ENCODE measurements at places on chromosomes 4 and X.

DNA sequence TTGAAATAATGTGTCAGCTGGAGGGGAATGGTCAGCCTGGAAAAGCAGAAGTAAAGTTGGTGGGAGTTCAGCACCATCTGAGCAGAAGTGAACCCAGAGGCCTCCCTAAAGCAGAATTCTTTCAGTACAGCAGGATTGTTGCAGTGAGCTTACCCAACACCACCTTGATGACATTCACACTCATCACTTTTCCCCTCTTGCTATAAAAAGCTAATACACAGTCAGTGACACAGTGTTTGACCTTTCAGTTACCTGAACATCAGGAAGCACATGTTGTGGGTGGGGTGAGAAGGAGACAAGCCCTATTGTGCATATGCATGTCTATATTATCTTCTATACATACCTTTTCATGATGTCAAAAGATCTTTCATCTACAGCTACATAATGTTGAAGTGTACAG lies 624.7 kb upstream of the ZFP42 start:
- DNase-seq, result peak; percentile 70

- no peak for DNase-seq
Measured at GRCh38 chr4:128596115-128596514, 213.4 kb upstream of the JADE1 start.

- no peak for DNase-seq
Measured at GRCh38 chrX:121655276-121655675, 607.9 kb downstream of the GLUD2 start.

DNA sequence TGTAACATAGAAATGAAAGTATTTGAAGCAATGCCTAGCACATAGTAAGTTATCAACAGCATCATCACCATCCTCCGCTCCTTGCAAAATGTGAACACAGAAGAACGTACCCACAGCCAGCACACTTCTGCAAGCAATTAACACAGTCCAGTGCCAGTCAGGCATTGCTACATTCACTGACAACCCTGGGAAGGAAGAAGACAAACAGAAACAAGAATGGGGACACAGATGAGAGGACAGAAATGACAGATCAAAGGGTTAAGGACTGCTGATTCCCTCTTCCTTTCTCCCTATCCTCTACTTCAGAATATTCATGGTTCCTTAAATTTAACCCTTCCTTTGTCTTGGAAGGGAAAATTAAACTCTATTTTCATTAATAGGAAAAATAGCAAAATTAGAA lies 53.1 kb downstream of the CHM start:
- DNase-seq, result no peak

DNA sequence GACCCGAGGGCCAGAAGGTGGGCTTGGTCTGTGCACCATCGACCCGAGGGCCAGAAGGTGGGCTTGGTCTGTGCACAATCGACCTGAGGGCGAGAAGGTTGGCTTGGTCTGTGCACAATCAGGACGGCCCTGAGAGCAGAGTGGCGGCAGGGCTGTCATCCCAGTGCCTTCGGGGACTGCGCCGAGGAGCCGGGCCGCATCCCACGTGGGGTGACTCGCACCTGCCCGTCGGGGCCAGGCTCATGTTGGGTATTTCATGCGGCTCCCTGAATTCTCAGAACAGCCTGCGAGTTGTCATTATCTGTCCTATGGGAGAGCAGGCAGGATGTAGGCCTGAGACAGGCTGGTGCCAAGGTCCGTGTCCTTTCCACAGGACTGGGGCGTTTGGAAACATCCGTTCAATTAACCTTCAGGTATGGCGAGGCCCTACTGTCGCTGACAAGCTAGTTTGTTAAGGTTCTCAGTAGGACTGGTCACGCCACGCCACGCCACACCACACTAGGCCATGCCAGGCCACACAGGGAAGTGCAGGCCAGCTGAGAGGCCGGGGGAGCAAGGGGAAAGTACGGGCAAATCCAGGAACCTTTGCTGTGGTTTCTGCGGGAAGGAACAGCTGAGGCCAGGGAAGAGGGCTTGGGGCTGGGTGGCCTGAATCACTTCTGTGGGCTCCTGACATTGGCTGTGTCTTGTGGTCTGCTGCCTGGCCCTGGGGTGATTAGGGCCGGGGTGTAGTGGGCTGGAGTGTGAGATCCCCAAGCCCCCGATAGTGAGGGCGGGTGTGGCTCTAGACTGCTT lies 182.9 kb downstream of the AFAP1 start:
- peak; percentile 71 for DNase-seq

DNA sequence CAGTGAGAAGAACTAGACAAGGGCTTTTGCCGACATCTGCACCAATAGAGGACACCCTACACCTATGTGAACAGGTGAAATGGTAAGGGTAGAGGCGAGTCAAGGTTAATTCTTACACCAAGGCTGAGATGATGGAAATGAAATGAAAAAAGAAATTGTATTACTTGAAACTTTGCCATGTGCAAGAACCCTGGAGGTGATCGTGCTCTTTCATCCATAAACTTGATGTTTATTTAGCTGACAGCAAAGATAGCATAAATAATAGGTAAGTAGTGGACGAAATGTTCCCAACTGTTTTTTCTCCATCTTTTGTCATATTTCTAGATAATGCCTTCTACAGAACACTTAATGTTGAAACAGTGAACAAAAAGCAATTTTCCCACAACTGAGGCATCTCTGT lies 162.5 kb downstream of the BANK1 start:
- DNase-seq, result no peak

DNA sequence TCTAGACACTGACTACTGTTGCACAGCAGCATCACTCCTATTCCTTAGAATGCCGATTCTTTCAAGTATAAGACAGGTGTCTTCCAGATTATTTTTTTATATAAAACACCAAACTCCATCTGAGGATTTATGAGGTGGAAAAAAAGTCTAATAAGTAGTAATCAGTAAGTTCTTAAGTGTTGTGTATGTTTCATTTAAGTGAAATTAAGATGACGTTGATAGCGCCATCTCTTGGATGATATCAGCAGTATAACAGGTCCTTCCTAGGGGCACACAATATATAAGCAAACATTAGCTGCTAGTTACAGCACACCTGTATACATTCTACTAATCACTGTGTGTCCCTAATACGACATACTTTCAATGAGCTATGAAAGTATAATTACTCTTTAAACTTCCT lies 99.6 kb upstream of the STS start:
- no peak for DNase-seq

- DNase-seq, result no peak
Measured at GRCh38 chr4:7128644-7129043, 60.8 kb upstream of the GRPEL1 start.

GRCh38 chrX:30900227-30900626 lies 11.2 kb upstream of the TAB3 start:
- DNase-seq, result no peak

DNA sequence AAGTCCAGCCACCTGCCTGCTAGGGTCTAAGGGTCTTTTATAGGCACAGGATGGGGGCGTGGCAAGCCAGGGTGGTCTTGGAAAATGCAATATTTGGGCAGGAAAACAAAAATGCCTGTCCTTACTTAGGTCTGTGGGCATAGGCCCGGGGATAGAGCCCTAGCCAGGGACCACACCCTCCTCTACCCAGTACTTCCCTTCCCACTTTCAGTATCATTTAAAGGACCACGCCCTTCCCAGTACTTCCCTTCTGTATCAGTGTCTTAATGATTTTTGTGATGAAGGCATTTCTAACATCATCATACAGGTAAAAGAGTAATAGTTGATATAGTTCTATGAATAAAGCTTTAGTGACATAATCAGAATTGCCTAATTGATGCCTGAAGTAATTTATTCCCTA lies 11.4 kb downstream of the BANK1 start:
- peak; percentile 55 for DNase-seq
